ENCODE measurements at places on chromosomes 4 and X.

DNA sequence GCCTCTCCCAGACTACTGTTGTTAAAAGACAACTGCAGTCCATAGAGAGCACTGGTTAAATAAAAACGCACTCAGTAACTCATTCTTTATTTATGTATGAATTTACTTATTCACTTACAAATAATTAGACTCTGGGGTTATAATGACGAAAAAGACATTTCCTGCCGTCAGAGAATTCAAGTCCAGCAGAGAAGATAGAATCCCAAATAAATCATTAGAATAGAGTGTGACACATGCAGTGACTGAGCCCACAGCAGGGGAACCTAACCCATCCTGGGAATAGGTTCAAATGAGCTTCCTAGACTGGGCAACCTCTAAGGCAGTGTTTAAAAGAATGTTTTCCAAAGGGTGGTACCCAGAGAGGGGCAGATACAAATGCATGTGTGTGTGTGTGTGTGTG lies 53.9 kb downstream of the FGFBP1 start:
- DNase-seq: no peak

GRCh38 chr4:31784558-31784957 lies 1064.4 kb downstream of the PCDH7 start:
- DNase-seq: no peak

- DNase-seq: no peak
Measured at GRCh38 chrX:3169421-3169820, 128.2 kb downstream of the ARSF start.

DNA sequence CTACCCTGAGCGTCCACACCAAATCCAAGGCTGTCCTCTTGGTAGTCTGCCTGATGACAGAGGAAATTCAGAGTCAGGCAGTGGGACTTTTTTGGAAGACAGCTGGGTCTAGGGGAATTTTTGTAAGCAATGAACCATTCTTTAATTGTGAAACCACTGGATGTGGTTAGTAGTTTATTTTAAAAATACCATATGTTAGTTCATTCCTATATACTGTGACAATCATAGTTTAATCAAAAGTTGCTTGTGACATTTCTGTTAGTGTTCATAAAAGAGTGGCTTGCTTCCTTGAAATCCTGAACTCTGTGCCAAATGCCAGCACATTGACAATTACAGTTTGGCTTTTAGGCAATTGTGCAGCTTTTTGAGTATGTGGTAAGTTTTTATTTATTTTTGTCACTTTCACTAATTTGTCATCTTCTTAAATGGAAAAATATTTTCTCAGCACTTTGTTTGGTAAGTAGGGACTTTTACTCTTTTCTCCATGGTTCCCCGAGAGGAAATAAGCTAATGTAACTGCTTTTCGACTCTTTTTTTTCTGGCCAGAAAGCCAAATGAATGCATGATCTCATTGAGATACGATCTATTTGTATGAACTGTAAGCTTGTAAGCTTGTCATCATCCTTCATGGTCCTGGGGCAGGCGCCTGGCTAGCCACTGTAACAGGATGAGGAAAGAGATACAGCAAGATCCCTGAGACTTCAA lies 72.6 kb upstream of the SLC4A4 start:
- no peak for DNase-seq

DNA sequence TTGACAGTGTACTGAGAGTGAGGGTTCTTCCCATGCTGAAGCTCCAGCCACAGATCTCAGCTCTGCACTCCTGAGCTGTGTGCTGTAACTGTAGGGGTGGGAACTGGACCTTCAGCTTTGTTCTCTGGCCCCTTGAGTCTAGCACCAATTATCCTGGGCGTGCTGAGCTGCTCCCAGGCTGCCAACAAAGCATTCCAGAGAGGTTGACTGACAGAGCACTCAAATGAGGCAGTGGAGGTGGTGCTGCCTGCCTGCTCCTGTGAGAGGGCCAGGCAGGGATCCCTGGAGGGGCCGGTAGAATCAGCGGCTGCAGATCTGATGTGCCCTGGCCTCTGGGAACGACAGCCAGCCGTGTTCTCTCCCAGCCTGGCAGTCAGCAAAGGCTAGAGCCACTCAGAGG lies 375.7 kb upstream of the AADAT start:
- DNase-seq: no peak

DNA sequence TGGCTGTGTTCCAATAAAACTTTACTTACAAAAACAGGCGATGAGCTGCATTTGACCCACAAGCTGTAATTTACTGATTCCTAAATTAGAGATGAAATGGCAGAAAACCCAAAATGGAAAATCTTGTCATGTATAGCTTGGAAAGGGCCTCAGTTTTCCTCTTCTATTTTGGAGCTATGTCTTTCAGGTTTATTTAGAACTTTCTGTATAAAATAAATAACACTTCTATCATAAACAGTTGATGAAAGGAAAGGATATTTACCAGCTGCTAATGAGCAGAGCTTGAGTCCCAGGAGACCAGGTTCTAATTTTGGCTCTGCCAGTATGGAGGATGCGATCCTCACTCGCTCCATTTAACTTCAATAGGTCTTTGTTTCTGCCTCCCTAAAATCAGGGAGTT lies 213.5 kb downstream of the LDB2 start:
- no peak for DNase-seq

DNA sequence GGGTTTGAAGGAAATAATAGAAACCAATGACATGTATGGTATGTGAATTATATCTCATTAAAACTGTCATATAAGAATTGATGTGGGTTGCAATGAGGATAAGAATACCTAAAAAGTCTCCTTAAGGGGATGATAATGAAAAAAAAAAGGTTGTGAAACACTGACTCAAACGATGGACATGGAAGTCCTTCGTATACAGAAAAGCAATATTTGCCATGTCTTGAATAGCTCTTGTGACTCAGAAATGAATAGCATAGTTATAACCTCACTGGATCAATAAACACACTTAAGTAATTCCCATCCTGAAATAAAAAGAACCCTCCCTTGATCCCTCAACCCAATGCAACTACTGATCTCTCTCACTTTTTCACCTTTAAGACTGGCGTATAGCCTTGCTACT lies 89.7 kb downstream of the OPHN1 start:
- DNase-seq: no peak

DNA sequence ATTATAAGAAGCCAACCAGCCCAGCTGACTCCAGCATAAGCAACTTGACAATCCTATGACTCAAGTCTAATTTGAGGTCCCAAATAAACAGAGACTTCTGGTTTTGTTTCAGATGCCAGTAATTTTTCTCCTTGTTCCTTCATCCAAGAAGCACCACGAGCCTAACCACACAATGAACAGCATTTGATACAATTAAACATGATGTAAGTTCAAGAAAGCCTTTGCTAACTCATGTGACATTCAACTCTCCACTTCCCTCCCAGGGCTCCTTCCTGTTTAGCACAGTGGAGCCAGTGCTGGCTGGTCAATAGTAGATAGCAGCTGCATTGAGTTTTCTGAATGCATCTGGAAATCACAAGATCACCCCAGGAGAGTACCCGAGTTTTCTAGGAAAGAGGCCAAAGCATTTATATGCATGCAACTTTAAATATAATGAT lies 206.3 kb downstream of the ARHGAP24 start:
- DNase-seq: no peak

DNA sequence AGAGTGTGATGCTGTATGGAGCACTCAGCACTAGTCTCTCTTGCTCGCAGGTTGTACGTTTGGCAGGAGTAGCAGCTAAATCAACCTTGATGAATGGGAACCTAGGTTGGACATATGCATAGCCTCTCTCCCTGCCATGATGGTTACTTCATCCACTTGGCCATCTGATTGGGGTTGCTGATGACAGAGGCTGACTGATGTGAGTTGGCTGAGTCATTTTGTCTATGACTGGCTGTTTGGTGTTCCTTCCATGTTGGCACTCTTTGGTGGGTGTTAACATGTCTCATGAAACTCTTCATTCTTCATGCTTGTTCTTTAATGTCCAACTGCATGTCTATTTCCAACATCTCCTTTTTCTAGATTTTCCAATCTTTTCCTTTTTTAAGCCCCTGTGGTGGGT lies 31.6 kb upstream of the SPARCL1 start:
- DNase-seq: no peak

DNA sequence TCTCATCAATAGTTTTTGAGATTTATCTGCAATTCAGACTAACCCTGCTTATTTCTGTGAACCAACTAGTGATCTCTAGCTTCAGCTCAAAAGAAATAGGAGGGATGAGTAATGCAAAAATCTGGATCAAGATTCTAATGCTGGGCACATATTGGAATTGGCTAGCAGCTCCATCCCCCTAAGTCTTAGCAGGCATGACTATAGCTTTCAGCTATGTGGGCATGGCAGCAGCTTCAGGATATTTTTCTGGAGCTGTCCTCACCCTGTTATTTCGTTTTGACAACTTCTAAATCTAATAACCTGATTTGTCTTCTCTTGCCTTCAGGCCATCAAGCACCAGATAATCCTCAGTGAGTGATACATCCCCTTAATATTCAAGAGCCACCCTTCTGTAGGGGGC lies 50.8 kb upstream of the GNPDA2 start:
- DNase-seq: no peak

Data from activated CD4-positive, alpha-beta T cell treated with anti-CD3 and anti-CD28 coated beads for 1 hour (primary cell).